T-helper 1 cell (primary cell): ENCODE measurements at places on chromosomes 5 and 9.

GRCh38 chr9:133046196-133046899 lies 15.4 kb upstream of the CEL start:
- no peak for DNase-seq

GRCh38 chr5:124738681-124739633 lies 7.5 kb downstream of the ZNF608 start:
- no peak for DNase-seq

DNA sequence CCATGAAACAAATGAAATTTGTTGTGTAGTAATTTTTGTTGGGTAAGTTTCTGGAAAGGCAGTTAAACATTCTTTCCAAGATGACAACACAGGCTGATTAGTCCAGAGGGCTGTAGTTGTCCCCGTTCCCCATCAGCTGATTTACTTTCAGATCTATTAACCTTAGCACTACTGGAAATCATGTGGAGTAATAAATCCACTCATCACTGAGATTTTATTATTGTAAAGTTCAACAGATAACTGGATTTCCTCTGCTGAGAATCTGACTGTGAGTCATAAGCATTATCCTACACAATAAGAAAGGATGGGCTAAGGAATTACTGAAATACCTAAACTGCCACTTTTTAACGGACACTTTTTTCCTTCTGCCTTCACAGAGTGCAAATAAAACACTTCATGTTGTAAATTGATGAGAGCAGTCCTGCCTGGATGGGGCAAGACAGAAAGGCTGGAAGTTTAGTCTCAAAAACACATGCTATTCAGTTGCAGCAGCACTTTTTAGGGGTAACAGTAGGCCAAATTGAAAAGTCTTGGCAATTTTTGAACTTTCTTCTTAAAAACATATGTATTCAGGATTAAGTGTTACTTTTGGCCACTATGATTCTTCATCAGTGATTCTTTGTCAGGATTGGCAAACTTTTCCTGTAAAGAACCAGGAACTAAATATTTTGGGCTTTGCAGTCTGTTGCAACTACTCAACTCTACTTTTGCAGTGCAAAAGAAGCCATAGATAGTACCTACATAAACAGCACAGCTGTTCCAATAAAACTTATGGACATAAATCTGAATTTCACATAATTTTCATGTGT lies 7.0 kb downstream of the STOM start:
- no peak for DNase-seq

DNA sequence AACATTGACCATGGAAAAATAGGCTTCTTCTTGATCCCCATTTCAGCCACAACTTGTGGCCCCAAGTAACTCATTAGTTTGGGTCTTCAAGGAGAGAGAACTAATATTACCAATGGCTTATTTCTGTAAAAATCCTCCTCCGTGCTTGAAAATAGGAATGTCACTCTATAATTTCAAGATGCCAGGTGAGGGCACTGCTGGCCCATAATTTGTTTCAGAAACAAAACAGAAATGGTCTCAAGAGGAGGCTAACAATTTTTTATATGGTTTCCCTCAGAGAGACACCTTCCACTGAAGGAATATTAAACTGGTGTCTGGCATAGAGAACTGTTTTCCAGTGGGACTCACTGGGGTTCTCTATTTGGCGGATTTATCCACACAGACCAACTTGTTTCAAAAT lies 437.0 kb upstream of the TRPC7 start:
- DNase-seq: no peak

GRCh38 chr5:166561759-166562158 lies 1729.7 kb upstream of the WWC1 start:
- no peak for DNase-seq

GRCh38 chr5:15249152-15249551 lies 250.8 kb upstream of the FBXL7 start:
- DNase-seq: no peak

- no peak for DNase-seq
Observed at GRCh38 chr9:91137391-91137790, 224.3 kb downstream of the AUH start.

GRCh38 chr5:165349735-165350134 lies 1844.3 kb downstream of the MAT2B start:
- DNase-seq: no peak

DNA sequence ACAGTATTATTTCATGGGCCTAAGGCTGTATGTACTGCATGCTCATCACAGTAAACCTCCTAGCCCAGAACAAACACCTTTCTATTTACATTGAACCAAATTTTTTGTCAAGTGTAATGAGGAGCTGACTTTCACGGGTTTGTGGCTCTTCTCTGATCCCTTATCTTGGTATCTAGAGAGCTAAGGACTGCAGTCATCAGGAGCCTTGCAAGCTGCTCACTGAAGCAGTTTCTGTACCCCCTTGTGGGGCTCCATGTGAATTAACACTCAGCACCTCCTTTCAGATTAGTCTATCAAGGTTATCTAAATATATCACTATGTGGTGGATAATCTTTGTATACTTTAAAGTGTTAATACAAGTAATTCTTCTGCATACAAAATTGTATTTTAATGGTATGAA lies 108.2 kb downstream of the AUH start:
- no peak for DNase-seq

DNA sequence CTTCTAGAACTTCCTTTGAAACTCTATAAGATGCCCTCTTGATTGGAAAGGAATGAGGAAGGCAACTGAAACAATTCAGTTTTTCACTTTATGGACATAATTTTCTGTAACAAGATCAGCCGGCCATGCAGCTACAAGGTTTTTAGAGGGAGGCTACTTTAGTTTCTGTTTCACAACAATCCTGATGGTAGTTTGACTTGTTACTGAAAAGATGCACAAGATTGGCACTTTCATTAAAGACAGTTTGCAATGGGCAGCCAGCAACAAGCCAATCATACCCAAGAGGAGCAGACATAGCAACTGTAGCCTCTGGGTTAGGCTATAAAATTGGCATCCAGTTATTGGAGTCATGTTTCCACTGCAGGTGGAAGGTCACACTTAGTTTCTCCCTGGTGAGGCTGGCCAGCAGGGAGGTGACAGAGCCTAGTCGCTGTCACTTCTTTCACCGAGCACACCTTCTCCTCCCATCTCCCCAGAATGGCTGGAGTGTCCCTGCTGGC lies 74.3 kb upstream of the TGFBR1 start:
- DNase-seq: no peak

- DNase-seq: no peak
Observed at GRCh38 chr5:55218967-55219366, 8.1 kb downstream of the MCIDAS start.

- no peak for DNase-seq
Observed at GRCh38 chr9:6973089-6973488, 215.3 kb downstream of the KDM4C start.

DNA sequence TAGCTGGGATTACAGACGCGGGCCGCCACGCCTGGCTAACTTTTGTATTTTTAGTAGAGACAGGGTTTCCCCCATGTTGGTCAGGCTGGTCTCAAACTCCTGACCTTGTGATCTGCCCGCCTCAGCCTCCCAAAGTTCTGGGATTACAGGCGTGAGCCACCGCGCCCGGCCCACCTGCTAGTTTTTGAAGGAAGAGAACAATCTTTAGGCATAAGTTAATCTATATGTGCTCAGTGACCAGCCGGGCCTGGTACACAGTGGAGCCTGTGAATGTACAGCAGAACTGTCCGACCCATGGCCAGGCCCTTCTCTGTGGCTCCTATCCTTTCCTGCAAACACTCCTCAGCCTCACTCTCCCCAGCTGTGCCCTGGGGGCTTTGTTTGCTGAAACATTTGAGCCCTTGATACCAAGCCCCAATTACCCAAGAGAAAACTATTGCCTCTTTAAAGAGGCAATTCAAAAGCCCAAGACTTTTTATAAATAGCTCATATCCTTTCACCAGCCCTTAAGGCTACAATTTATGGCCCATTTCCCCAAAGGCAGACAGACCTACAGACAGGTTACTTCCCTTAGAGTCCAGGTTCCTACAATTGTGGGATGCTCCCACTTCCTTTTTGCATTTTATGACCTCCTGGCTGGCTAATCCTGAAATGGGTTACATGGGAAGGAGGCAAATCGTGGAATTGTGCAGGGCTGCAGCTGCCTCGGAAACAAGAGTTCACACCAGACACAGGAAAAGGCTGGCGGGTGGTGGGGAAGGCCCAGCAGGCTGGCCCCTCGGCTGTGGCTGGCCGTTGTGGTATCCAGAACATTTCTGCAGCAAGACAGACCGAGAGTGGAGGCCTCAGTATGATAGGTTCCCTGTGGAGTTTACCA lies 37.5 kb downstream of the SPRY4 start:
- no peak for DNase-seq

- no peak for DNase-seq
Observed at GRCh38 chr9:133078486-133078885, 16.7 kb downstream of the CEL start.

DNA sequence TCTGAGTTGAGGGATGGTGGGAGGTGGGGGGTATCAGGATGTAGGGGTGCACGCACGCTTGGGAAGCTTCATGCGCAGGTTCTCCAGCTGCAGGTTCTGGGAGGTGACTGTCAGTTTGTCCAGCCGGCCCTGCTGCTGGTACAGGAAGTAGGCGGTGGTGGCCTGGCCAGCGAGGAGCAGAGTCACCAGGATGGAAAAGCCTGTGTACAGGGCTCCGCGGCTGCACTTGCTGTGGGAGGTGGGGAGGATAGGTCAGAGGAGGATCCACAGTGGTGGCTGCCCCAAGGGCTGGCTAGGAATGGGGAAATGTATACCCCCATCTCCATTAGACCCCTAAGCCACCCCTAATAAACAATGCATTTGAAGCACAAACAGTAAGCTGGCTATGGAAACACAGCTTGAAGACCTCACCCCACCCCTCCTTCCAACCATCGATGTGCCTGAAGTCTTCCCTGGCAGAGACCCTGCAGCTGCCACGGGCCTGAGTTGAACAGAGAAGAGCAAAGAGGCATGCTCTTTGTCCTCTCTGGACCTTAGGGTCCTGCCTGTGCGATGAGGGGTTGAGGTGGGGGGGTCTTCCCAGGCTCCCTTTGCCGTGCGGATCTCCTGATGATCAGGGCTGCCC lies 5.5 kb downstream of the CD74 start:
- DNase-seq: no peak

DNA sequence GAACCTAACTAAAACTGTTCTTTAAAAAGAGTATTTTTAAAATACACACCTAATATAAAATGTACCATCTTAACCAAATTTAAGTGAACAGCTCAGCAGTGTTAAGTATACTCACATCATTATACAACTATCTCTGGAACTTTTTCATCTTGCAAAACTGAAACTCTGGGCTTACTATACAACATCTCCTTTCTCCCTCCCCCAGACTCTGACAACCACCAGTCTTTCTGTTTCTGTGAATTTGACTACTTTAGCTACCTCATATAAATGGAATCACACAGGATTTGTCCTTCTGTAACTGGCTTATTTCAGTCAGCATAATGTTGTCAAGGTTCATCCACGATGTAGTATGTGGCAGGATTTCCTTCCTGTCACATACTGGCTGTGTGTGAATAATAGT lies 93.5 kb downstream of the FOXD1 start:
- no peak for DNase-seq

- no peak for DNase-seq
Observed at GRCh38 chr5:19531374-19531952, 456.5 kb downstream of the CDH18 start.

GRCh38 chr5:167554564-167555290 lies 736.7 kb upstream of the WWC1 start:
- DNase-seq: no peak

- DNase-seq: no peak
Observed at GRCh38 chr9:16608906-16609305, 261.6 kb downstream of the BNC2 start.

- no peak for DNase-seq
Observed at GRCh38 chr5:60184606-60185005, 291.1 kb upstream of the PDE4D start.

- DNase-seq: no peak
Observed at GRCh38 chr5:82417776-82418607, 139.8 kb upstream of the RPS23 start.

DNA sequence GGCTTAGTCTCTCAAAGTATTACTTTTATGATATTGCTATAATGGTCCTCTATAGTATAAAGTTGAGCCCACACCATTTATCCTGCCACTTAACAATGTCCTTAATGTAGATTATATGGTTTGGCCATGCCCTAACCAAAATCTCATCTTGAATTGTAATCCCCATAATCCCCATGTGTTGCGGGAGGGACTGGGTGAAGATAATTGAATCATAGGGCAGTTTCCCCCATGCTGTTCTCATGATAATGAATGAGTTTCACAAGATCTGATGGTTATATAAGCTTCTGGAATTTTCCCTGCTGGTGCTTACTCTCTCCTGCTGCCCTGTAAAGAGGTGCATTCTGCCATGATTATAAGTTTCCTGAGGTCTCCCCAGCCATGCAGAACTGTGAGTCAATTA lies 498.8 kb downstream of the RAB3C start:
- no peak for DNase-seq

GRCh38 chr9:115643948-115644727 lies 509.5 kb upstream of the PAPPA start:
- no peak for DNase-seq

DNA sequence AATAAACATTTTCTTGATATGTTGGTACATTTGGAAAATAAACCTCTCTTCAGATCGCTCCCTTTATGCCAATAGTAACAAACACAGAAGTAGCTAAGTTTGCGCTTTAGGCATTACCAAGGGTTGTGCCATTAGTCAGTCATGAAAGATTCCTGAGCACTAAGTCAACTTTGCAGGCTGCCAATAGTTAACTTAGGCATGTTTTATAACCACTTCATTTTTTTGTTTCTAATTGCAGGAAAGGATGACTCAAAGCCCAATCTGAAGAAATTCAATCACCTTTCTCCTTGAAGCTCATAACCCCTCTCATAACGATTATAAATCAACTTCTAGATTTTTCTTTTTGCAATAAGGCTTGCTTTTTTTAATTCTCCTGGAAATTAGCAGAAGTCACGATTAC lies 517.0 kb downstream of the AGTPBP1 start:
- DNase-seq: no peak

- DNase-seq: peak; percentile 7
Observed at GRCh38 chr5:168174376-168174775, 117.1 kb upstream of the WWC1 start.

- no peak for DNase-seq
Observed at GRCh38 chr5:180289433-180289832, 2.5 kb downstream of the MAPK9 start.

- DNase-seq: no peak
Observed at GRCh38 chr9:89431930-89432725, 65.8 kb downstream of the SEMA4D start.
